ENCODE measurements at places on chromosomes 1 and 21. TPM values are rescaled to one million over a fixed set of nuclear protein-coding genes. Genes with fewer than 3 reads are reported as not detected.

GRCh38 chr21:24118738-24119459 is 1488.4 kb downstream of the MRPL39 start:
- no peak for DNase-seq

DNA sequence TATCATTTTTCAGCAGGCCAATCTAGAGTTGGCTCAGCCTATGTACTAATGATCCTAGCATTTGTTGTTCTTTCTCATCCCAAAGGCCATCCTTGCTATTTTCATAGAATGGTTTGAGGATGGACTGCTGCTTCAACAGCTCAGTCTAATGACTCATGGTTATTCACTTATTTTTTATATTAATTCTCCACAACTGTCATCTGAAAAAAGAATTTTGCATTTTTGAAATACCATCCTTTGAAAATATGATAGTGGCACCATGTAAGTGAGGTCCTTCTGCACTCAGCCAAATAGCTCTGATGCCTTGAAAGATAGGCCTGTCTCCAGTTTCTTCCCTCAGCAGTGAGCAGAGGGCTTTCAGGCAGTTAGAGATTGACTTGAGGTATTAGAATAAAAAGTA is 377.5 kb downstream of the LMO4 start:
- no peak for DNase-seq

- DNase-seq = peak; percentile 17
Observed at GRCh38 chr21:37074197-37074510, 1.1 kb downstream of the TTC3 start.

LAX1 gene
- polyA plus RNA-seq = not detected

CFHR1 gene
- polyA plus RNA-seq = not detected

DNA sequence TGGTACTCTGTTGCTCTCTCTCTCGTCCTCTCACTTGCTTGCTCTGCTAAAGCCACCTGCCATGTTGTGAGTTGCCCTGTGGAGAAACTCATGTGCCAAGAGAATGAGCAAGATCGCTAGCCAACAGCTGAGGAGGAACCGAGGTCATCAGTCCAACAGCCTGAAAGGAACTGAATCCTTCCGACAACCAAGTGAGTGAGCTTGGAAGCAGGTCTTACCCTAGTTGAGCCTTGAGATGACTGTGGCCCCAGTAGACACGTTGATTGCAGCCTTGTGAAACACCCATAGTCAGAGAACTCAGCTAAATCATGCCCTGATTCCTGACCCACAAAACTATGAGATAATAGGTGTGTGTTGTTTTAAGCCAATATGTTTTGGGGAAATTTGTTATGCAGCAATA is 48.1 kb upstream of the BACH1 start:
- no peak for DNase-seq

DNA sequence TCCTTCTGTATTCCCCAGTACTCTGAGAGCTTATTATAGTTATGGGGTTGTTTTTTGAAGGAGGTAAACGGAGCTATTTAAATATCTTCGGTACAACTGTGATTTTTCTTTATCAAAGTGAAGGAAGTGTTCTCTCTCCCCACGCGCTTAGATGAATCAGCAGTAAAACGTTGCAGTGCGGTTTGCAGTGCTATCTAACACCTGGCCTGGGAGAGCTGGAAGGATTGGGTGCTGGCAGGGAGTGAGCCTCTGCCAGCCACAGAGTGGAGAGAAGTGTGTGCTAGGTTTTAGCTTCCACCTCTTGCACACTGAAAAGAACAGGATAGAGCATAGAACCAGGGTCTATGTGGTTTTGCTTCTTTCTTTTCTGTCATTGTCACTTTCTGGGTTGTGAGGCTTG is 165.9 kb downstream of the SDCCAG8 start:
- DNase-seq = peak; percentile 55
